Activated CD4-positive, alpha-beta T cell treated with anti-CD3 and anti-CD28 coated beads, Interleukin-2, Interleukin-6, amounts not matched to agents 100 ng/mL and 50 ng/mL, durations not matched to agents 16 hours and 8 hours (primary cell): ENCODE measurements at places on chromosomes 2 and 18.

- DNase-seq: peak; percentile 30
Observed at GRCh38 chr18:46265196-46266156, 161.3 kb downstream of the HAUS1 start.

DNA sequence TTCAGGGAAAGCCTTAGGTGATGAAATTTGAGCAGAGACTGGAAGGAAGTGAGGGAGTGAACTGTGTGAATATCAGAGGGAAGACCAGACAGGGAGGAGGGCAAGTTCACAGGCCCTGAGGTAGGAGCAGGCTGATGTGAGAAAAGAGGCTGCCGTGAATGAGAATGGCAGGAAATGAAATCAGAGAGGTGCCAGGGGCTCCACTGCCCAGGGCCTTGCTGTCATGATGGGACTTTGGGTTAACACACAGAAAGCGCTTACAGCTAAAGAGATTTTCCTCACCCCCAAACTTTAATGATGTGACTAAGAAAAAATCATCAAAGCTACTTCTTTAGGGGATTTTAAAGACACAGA lies 53.8 kb downstream of the MARCHF4 start:
- no peak for DNase-seq

DNA sequence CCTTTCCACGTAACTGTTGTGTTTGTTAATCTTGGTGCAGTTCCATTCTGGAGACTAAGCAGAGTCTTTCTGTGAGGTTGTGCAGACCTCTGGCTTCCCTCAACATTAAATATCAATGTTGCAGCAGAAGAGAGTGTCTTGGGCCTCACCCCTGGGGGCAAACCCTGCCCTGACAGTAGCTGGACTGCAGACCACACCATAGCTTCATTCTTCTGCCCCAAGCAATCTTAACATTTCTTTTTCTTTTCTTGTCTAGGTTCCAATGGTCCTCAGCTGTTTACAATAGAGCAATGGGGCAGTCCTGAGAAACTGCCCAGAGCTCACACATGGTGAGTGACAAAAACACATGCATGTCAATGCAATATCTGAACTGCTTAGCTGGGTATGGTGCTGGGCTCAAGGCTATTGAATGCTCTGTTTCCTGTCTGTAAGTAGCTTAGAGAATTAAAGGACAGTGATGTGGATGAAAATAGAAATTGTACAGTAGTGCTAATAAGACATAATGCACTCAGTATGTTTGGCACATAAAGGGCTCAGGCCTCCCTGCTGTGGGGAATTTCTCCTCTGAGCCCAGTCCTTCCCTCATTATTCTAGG lies 237.6 kb downstream of the ALPK2 start:
- no peak for DNase-seq

DNA sequence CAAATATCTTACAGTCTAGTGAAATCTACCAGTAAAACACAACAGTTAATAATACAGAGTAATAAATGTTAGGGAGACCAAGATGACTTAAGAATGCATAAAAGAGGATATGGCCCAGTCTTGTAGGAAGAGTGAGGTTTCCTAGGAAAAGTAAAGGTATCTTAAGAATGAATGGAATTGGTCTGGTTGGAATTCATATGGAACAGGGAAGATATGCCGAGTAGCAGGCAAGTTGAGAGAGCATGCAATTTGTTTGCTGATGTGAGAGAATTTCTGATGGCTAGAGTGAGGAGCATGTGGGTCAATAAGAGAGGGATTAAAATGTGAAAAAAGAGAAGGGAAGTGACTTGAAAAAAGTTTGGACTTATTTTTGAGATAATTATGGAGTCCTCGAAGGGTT lies 512.9 kb upstream of the ZEB2 start:
- no peak for DNase-seq

DNA sequence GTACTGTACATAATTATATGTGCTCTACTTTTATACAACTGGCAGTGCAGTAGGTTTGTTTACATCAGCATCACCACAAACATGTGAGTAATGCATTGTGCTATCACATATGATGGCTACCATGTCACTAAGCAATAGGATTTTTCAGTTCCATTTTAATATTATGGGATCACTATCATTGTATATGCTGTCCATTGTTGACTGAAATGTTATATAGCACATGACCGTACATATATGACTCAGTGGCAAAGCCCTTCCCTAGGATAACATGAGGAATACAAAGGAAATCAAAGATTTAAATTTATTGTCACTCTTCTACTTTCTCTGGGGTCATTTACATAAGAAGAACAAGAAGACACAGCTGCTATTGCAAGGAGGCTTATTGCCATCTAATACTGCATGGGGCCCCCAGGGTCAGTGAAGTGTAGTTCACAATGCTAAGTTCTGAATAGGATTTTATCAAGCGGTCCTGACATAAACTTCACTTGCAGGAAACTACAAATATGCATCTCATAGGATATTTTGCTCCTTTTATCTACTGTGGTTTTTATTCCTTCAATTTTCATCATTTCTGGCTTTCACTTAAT lies 21.8 kb downstream of the PDE1A start:
- DNase-seq: no peak

- no peak for DNase-seq
Observed at GRCh38 chr2:20453087-20453486, 6.2 kb downstream of the RHOB start.

DNA sequence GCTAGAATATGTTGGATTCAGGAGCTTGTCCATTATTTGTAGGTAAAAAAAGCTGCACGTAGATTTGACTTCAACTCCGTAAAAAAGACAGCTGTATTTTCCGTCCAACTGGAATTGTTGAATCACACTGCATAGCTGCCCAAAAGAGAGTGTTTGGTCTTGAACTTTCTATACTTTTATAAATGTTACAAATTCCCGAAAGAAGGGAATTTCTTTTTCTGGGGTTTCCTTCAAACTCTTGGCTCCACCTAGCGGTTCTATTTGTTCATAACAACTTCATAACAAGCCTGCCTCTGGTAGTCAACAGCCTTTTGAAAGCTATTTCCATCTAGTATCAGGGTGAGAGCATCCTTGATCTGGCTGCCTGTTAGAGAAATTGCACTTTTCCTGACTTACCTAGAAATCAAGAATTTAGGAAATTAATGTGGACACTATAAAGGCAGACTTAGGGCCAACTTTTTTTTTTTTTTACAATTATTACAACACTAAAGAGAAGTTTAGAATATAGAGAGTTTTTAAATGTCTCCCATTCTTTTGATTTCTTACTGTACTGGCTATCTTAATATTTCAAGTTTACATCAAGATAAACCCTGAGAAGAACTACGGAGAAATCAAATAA lies 48.1 kb downstream of the TMEM185B start:
- peak; percentile 58 for DNase-seq

GRCh38 chr2:205477016-205477705 lies 205.1 kb upstream of the NRP2 start:
- DNase-seq: no peak

DNA sequence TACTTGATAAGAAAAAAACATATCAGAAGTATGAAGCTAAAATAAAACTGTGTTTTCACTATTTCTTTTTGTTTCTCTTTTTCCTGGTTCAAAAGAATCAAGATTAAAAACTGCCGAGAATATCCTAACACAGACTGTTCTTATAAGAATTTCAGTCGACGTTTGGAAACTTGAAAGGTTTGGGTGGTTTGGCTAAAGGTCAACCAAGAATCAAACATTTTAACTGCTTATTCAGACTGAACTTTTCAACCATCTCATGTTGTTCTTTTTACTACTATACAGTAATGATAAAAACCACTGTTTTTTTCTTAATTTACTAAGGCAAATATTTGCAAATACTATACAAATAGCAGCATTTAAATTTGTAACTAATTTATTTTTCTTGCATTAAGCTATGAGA lies 308.5 kb upstream of the TFPI start:
- DNase-seq: no peak

DNA sequence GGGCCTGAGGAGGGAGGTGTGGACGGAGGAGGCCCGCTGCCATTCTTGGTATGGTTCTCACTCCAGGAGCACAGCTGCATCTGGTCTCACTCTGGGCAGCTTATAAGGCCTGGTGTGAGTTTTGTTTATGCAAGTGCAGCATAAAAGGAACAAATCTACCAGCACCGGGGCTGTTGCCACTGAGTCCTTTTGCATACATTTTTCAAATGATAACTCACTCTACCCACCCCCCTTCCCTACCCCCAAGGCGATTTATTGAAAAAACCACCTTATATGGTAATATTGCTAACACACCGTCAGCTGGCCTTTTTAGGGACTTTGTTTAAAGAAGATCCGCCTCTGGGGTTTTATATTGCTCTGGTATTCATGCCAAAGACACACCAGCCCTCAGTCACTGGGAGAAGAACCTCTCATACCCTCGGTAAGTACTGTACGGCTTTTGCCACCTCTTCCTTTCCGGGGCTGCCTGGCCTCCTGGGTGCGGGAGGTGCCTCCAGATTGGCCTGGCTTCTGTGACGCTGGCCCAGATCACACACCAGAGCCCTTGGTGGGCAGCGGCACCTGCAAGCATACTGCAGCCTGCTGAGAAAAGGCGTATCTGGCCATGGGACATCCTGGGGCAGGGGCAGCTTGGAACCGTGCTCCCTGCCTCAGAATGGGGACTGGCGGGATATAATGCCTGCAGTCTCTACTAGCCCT lies at the start of gene ACTG2:
TSS of gene ACTG2 (plus strand) at position 378 of the 699 bp plus-strand sequence. CDS start 8,304 bp downstream, outside the sequence.
- DNase-seq: no peak

DNA sequence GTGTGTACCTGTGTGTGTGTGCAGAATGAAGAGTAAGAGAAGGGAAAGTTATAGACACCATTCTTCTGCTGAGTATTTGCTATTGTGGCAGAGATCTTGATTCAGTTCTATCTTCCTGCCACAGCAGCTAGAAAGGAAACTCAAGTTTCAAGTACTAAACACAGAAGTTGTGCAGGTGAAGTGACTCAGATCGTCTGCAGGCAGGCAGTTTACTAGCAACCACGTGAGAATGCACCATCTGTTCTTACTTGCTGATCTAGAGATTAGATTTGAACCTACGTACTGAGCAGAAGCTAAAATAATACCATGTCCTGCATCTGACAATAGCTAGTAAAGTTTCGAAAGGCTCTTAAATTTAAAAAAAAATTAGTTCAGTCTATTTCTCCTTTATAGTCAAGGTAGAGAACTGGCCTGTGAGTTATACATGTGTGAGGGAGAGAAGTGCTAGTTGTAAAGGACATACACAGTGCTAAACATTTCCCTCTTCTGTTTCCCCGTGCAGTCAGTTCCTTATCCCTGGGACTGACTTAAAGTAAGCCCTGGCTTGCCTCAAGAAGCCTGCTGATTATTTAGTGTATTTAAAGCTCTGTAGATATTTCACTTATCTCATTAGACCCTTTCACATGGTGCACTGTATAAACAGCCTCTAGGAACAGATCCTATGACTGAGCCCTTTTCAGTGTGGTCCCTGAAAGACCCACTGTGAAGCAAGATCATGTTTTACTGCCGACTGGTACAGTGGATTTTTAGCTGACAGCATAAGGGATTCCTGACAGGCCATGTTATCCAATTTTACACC lies 45.0 kb downstream of the SLC38A11 start:
- peak; percentile 85 for DNase-seq

- DNase-seq: no peak
Observed at GRCh38 chr18:5967007-5967406, 71.7 kb upstream of the TMEM200C start.

GRCh38 chr2:71556692-71557250 lies 103.4 kb downstream of the DYSF start:
- DNase-seq: no peak

GRCh38 chr2:190563646-190564045 lies 29.1 kb upstream of the NEMP2 start:
- DNase-seq: no peak

DNA sequence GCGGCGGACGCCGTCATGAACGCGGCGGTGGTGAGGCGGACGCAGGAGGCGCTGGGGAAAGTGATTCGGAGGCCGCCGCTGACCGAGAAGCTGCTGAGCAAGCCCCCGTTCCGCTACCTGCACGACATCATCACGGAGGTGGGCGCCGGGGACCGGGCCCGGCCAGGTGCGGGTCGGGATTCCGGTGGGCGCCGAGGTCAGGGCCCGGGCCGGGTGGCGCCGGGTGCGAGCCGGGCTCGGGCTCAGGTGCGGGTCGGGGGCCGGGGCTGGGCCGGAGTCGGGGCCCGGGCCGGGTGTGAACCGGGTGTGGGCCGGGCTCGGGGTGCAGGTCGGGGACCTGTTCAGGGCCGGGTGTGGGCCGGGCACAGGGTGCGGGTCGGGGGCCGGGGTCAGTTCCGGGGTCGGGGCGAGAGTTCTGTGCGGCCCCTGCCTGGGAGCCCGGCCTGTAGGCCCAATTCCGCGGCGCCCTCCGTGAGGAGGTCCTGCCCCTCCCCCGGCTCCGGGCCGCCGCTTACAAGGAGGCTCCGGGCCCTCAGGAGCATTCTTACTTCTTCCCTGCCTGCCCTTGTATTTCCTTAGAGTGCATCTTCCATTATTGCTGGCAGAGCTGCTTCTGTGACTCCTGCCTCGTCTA lies 447 bp downstream of the TRAF3IP1 start:
- no peak for DNase-seq

- DNase-seq: no peak
Observed at GRCh38 chr2:26742048-26742770, 21.9 kb upstream of the SLC35F6 start.

DNA sequence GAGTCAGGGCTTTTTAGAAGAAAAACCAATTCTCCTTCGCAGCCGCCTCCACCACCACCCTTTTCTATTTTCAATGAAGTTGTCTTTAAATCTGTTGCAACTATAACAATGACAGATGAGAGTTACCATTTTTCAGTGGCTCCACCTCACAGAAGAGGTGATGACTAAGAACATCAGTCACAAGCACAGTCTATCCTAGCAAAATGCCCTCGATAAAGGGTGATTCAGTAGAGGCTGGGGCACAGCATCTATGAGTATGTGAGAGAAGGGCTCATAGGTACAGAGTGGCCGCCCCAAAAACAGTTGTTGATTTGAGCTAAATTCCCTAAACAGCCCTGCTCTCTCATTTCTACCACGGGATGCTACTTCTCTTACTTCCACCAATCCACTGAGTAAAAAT lies 310.8 kb upstream of the MGAT5 start:
- DNase-seq: no peak

GRCh38 chr18:13800505-13801259 lies 23.3 kb upstream of the MC5R start:
- DNase-seq: peak; percentile 68

GRCh38 chr18:11118051-11118766 lies 31.2 kb downstream of the PIEZO2 start:
- no peak for DNase-seq

DNA sequence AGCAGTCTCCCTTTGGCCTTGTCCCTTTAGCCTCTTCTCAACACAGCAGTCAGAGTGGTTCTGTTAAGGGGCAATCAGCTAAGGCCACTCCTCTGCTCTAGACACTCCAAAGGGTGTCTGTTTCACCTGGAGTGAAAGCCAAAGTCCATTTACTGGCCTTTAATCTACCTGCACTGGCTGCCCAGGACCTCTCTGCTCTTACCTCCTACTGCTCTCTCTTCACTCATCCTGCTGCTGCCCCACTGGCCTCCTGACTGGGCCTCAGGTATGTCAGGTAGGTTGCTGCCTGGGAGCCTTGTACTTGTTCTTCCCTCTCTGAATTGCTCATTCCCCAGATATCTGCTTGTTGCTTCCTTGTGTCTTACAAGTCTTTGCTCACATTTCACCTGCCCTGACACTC lies 68.2 kb downstream of the PIKFYVE start:
- no peak for DNase-seq

GRCh38 chr2:54678719-54679118 lies 44.7 kb upstream of the EML6 start:
- DNase-seq: no peak

GRCh38 chr2:142042536-142043199 lies 88.1 kb downstream of the LRP1B start:
- DNase-seq: no peak
